ENCODE measurements at places on chromosomes 7 and 10.
A peak's percentile ranks its signal among the peaks of the same experiment; 100 is the strongest.

DNA sequence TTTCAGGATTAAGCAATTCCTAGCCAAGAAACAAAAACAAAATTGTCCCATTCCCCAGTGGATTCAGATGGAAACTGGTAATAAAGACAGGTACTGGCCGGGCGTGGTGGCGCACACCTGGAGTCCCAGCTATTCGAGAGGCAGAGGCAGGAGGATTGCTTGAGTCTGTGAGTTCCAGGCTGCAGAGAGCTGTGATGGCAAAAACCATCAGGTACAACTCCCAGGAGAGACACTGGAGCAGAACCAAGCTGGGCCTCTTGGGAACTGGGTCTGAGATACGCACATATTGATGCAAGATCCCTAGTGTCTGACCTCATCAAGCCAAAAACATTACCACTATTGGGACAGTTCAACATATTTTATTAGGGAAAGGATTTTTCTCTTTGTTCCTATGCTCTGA is 84.0 kb upstream of the ANLN start:
- DNase-seq: no peak

- no peak for DNase-seq
These were observed 72.2 kb upstream of the EEPD1 start for GRCh38 chr7:36080843-36081242.

DNA sequence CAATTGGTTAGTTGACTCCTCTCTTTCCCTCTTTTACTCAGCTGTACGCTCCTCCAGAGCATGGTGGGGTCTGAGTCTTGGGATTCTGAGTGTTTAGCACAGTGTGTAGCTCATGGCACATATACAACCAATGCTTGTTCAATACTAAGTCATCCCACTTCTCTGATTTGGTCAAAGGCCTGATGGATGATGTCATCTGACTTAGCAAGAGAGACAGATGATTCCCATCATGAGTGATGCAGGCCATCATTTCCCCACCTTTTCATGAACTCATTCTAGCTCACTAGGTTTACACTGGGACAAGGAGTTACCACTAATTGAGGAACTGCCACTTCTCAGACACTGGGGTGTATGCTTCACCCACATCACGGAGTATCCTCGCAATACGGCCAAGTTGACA is 3.8 kb downstream of the ICA1 start:
- no peak for DNase-seq

GRCh38 chr7:55325371-55325792 is 39.8 kb upstream of the LANCL2 start:
- DNase-seq: no peak

DNA sequence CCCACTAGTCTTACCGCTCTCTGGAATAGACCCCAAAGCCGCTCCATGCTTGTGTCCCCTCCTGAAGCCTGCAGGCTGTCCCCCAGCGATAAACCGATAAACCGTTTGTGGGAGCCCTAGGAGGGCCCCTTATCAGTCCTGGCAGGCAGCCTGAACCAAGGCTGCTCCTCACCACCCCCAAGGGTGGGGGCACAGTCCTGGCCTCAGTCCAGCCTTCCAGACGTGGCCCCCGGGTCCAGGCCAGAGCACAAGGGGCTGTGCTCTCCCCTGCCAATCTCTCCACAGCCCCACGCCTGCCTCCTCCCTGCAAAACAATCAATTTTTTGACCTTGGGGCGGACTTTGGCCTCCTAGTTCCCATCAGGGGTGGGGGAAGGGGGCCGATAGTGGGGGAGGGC is at the start of gene TFR2:
Gene TFR2 (minus strand): TSS at position 90 of the 397 bp plus-strand sequence. CDS start 43 bp downstream, at position 47.
- DNase-seq: no peak

DNA sequence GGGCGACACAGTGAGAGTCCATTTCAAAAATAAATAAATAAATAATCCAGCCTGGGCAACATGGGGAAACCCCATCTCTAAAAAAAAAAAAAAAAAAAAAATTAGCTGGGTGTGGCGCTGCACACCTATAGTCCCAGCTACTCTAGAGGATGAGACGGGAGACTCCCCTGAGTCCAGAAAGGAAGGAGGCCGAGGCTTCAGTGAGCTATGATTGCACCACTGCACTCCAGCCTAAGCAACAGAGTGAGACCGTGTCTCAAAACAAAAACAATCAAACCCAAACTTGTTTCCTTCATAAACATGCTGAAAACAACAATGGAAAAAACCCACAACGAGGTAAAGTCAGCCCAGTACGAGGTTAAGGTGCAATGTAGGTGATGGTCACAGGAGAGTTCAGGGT is 1.2 kb downstream of the COX19 start:
- DNase-seq: no peak

DNA sequence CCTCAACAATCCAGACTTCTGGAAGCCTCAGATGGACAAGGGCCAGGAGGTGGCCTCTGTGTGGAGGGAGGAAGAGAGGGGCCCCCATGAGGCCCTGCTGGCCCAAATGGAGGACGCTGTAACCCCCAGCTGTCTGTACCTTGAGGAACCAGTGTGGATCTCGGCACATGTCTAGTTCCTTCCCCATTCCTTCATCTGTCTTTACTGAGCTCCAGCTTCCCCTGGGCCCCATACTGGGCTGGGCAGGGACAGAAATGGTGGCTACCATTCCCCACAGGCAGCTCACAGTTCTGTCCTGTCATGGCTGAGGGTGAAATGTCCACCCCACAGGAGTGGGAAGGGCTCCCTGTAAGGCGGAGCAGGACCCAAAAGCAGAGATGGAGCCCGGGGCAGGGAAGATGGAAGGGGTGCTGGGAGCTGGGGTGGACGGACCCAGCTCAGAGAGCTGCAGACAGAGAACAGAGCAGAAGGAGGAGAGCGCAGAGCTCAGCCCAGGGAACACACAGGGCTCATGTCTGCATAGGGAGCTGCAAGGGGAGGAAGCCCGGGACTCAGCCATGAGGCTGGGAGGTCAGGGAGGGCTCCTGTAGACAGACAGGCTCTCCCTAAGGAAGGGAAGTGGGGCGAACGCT is 22.8 kb downstream of the ANTXRL start:
- DNase-seq: no peak

DNA sequence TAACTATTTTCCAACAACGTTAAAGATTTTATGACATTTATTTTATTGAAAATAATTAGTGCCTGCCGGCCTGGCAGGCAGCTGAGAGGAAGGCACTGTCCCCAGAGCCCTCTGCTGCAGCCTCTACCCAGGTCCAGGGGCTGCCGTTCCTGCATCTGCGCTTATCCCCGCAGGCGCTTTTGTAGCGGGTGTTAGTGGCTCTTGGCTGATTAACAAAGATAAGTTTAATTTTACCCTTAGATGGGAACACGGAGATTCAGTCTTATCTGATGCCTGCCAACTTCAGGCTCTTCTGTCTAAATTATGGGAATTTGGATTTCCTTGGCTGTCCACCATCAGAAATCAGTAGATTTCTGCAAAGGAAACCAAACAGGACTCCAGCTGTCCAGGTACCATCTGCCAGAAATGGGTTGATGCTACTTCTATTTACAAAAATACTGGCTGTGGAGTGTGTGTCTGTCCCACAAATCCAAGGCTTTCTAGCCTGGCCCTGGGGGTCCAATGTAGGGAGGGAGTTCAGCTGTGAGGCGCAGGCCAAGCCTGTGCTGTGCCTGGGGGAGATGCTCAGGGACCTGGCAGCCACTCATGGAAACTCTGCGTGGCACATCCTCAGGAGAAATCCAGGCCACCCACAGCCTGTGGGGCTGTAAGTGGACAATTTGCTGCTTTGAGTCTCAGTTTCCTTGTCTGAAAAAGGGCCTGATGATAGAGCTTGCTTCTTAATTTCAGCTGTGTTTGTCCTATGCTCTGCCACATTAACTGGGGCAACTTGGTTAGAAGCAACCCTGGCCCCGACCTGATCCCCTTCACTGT is 62.0 kb upstream of the IGFBP3 start:
- no peak for DNase-seq

DNA sequence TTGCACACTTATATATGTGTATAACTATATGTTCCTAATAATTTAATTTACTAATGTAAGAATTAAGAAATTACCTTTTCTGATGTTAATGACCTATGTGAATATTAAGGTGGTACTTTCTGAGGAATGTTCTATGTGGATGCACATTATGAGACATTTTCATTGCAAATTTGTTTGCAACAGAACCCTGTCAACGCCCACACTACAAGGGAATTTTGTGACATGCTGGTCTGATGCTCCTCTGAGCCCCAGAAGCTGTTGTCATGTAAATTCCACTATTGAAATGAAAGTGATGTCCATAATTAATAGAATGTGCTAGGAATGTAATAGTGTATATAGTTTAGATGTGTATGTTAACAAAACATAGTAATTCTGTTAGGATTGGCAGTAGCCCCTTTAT is 4.5 kb downstream of the GRM3 start:
- DNase-seq: no peak

DNA sequence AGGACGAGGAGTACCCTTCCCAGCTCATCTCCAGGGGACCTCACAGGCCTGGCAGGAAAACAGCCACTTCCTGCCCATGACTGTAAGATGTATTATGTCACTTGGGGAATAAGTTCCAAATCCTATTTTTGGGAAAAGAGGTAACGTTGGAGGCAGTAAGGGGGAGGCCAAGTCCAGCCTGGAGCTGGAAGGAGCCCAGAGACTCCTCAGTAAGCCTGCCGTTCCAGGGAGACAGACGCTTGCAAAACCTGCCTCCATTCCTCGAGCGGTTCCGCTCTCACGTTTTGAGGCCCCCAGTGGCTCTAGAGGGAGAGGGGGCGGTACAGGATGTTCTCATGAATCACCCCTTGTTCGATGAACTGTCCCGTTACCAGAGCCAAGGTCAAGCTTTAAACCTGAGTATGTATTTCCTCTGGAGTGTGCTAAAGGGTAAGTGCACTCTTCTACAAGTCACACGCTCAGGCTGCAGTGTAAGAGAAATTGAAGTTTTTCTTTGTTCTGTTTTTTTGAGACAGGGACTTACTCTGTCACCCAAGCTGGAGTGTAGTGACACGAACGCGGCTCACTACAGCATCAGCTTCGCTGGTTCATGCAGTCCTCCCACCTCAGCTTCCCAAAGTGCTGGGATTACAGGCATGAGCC is 45.5 kb upstream of the CYTH3 start:
- DNase-seq: no peak

- DNase-seq: no peak
These were observed 24.9 kb upstream of the STK17A start for GRCh38 chr7:43557831-43558495.

DNA sequence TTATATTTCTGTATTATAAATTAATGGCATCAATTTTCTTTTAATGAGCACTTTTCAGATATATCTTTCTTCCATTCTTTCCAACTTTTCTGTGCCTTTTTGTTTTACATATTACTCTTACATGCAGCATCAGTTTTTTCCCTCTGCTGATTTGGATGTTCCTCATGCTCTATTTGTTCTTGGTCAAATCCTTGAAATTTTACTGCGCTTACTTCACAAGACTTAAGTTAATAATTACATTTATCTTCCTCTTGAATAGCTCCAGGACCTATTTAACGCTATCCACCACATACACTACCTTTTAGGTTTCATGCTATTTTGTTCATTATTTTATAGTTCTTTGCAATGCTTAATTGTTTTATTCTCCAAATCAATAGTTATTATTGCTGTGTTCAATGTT is 97.6 kb upstream of the CTTNBP2 start:
- DNase-seq: no peak

DNA sequence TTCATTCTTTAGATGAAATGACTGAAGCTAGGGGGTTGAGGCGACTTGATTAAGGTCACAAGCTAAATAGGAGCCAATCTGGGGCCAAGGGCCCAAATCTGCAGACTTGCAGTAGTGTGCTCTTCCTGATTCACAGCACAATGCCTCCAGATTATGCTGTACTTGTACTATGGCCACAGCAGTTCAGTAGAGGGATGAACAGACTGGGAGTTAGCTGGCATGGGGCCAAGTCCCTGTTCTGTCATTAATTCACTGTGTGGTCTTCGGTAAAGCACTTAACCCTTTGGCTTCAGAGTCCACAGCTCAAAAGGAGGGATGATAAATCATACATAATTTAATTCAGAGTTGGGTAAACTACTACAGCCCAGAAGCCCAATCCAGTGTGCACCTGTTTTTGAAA is 196.8 kb downstream of the XPNPEP1 start:
- no peak for DNase-seq

- peak; percentile 65 for DNase-seq
These were observed at the start of gene PLXDC2 for GRCh38 chr10:19816411-19817230. TSS of gene PLXDC2 (plus strand) at chr10:19816432.

DNA sequence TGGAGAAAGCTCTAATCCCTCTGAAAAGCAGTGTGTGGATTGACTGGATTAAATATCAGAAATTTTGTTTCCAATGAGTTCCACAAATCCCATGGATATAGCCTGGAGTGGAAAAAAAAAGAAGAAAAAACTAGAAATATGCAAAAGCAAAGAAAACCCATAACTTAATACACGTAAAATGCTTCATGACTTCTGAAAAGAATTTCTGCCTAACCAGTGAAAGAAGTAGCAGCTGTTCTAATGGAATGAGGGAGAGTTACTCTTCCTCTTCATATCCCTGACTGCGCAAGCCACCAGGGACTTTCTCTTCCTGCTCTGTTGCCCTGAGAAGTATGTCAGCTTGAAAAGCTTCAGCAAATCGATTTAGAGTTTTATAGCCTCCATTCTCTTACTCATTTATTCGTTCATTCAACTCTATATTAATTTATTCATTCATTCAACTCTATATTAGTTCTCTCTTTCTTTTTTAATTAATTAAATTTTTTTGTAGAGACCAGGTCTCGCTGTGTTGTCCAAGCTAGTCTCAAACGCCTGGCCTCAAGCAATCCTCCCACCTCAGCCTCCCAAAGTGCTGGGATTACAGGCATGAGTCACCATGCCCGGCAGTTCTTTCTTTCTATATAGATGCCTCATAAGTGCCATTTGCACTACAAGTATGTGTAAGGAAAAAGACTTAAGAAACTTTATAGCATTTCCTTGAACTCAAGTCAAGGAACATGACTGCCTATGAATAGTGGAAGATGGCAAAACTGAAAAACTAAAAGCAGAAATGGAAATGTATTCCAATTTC is 447.3 kb upstream of the NRP1 start:
- DNase-seq: no peak

- peak; percentile 88 for DNase-seq
These were observed 18.4 kb downstream of the CREB3L2 start for GRCh38 chr7:137983323-137984008.

DNA sequence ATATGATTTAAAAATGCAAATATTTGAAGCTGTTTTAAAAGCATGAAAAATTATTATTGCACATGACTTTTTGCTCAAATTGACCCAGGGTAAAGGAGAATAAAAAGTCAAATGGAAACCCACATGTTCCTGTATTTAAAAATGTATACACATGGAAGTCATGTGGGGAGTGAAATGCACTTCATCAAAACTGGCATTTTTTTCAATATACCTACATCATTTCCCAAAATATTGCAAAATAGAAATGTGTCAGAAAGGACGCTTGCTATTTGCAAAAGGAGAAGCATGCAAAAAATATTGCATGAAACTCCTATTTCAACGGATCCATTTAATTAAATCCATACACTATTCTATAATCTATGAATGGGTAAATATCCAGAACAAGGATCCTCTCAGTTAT is 117.0 kb downstream of the POU6F2 start:
- no peak for DNase-seq

GRCh38 chr7:1358376-1359050 is 100.8 kb downstream of the MICALL2 start:
- DNase-seq: no peak

- no peak for DNase-seq
These were observed 3.6 kb downstream of the TEX47 start for GRCh38 chr7:88791891-88792290.

GRCh38 chr7:68748934-68749900 is 849.1 kb upstream of the AUTS2 start:
- DNase-seq: no peak

GRCh38 chr10:93259126-93259525 is 185.4 kb downstream of the CYP26A1 start:
- DNase-seq: no peak

- DNase-seq: no peak
These were observed 86.7 kb downstream of the RGS10 start for GRCh38 chr10:119455609-119456434.

Data from NCI-H146 (cell line).